ELR (cell line): ENCODE measurements at places on chromosomes 5 and 9.

GRCh38 chr5:1089621-1090040 is 22.2 kb downstream of the SLC12A7 start:
- no peak for DNase-seq

DNA sequence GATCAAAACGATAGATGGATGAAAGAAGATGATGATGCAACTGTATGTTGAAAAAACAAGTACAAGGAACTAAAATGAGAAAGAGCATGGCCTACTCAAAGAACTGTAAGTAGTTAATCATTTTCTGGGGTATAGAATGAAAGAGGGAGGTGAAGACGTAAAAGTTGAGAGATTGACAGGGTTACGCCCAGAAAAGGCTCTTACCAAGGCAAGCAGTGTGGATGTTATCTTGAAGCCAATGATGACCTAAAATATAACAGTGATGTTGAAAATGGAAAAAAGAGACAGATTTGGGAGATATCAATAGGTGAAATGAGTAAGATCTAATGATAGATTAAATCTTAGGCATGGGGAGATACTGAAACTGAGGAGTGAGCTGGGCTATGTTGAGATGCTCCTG is 80.4 kb upstream of the GNAQ start:
- no peak for DNase-seq

- peak; percentile 46 for DNase-seq
Observed at GRCh38 chr5:164203581-164204225, 698.3 kb downstream of the MAT2B start.

- DNase-seq = peak; percentile 75
Observed at GRCh38 chr9:130186839-130187522, 14.8 kb downstream of the NCS1 start.
